ENCODE measurements at places on chromosomes 7 and 10.

DNA sequence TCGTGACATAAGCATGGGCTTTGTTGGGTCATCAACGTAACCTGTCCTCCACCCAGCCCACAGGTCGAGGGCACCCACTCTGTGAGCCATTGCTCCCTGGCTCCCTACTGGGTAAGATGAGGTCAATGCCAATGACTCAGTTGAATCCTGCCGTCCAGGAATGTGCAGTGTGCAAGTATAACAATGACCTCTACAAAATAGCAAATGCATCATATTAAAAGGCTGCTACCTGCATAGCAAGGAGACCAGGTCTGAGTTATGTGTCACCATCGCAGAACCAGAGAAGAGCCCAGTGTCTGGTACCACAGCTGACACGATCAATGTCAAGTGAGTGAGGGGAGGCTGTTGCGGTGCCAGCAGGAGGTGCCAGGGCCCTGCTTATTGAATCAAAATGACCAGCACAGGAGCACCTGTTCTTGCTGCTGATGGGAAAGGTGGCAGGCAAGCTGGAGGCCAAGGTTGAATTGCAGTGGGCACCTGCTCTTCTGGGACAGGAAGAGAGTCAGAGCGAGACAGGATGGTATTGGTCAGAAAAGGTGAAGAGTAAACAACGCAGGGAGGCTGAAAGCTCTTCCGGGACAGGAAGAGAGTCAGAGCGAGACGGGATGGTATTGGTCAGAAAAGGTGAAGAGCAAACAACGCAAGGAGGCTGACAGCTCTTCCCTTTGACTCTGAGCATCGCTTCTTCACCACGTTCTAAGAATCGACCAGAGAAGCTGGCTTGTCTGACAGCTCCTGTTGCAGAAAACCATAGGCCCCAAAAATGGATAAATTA is 108.7 kb upstream of the ADAM12 start:
- DNase-seq, result peak; percentile 24

GRCh38 chr7:117250801-117251200 is 72.1 kb downstream of the WNT2 start:
- no peak for DNase-seq

DNA sequence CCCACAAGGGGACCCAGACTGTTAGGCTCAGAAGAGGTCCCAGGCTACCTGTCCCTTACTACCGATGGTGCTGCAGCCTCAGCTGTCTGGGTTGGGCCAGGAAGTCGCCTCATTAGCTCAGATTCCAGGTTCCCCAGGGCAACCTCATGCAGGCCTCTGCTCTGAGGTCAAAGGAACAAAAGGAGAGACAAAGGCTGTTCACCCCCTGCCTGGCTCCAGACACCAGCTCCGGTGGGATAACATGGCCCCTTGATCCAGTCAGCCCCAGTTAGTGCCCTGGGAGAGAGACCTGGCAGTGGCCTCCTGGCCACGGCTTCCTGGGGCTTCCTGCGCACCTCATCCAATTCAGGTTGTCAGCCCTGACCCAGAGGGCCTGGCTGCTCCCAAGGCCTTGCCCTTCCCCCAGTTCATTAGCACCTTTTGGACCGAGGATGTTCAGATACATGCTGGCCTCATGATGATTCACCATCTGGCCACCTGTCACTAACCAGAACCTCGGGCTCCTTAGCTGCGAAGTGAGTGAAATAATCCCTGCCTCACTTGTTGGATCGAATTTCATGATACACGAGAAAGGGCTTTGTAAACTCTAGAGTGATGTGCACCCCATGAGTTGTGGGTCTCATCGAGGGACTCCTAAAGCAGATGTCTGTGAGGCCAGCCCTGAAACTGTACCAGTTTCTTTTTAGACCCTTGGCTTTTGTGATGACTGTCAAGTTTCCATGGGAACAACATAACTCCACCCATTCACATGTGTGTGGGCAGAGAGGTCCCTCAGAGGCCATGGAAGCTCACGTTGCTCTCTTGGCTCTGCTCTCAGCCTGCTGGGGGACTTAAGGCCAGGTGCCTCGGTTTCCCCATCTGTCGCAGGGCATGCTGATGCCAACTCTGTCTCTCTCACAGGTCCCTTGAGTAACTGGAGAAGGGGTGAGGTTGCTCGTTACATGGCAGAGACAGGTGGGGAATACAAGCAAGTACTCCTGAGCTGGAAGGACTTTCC is 79.5 kb upstream of the PCBD1 start:
- DNase-seq, result peak; percentile 85

DNA sequence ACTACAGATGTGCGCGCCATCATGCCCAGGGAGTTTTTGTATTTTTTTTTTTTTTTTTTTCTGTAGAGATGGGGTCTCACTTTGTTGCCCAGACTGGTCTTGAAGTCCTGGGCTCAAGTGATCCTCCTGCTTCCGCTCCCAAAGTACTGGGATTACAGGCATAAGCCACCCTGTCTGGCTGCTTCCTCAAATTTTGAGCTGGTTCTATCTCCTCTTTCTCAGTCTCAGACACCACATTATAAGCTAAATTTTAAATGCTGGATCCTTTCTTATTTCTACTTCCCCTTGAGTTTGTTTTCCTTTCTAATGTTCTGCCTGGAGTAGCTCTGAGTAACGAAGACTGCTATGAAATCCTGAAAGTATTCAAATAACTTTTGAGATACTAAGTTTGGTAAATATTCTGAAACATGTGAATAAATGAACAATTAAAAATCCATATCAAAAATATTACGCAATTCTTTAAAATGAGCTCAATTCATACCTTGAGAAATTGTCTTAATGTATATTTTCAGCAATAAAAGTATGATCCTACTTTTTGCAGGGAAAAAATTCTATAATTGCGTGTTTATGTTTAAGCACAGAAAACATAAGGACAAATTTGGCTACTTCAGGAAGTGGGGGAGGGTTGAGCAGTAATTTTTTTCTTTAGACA is 15.0 kb downstream of the TCAF1 start:
- no peak for DNase-seq

DNA sequence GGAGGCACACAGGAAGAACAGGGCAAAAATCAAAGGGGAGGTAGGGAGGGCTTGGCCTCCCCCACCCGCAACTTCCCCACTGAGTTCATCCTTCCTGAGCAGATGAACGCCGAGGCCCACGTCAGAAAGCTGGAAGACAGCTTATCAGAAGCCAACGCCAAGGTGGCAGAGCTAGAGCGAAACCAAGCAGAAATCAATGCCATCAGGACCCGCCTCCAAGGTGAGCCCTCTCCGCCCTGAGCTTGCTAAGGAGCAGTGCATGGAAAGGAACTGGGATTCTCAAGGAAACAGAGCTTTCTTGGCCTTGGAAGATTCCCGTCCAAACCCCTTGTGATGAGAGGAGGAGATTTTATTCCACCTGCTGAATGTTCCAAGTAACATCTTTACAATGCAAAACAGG is 16.5 kb downstream of the MYH16 start:
- no peak for DNase-seq

DNA sequence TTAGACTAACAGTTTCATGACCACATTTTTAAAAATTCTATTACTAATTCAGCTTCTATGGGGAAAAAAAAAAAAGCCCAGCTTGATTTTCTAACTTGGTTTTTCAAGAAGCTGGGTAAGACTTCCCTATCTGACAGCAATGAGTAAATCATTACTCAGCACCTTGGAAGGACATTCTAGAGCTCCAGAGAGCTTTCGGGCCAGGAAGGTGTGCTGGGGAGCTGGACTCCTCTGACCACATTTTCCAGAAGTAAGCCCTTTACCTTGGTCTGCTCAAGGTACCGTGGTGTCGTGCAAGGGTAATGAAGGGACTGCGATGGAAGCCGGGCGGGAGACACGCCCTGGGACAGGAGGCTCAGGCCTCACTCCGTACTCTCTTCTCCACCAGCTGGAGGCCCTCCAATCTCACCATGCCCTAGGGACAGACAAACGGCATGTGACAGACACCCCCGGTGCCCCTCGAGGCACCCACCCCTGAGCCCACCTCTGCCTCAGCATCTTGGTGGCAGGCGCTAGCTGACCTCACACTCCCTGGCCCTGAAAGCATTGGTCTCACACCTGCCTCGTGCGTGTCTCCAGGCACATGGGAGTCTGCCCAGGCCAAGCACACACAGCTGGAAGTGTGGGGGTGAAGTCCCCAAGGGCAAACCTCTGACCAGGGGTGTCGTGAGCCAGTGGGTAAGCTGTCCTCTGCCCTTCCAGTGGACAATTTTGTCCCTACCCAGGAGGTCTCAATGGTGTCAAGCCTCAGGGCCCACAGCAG is 152.1 kb downstream of the OAT start:
- DNase-seq, result no peak

DNA sequence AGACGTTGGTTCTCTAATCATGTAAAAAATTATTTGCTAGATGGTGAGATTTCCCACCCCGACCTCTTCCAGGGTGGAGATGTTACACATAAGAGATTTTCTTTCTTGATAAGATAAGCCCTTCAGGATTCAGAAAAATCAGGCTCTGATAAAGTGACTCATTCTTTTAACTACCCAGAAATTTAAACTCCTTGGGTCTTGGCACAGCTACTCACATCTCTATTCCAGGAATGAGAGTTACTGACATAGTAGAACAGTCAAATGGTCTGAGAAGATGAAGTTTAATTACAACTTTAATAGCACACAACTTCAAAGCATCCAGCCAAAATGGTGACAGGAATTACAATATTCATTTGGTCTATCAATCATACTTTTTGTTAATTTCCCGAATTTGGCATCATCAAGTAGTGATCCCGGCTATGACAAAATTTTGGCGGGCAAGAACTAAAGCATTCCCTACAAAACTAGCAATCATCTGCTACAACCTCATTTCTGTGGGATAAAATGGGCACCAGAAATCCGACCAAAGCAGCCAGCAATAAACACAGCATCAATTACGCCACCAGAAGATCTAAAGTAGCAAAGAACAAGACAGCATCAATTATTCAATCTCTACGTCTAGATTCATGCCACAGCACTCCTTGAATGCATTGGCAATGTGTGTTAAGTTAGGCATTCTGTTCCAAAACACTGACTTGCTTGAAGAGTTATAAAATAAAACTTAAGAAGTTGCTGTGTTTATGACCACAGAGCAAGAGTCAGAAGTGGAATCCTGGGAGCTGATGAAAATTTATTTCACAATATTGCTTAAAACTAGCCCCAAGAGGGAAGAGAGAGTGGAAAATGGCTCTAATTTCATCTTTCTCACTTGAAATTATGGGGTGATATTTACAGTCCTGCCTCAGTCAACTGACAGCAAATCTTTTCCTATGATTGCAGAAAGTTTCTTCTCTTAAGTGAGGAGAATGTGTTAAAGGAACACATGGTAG is 565.7 kb upstream of the ANKRD30A start:
- no peak for DNase-seq

DNA sequence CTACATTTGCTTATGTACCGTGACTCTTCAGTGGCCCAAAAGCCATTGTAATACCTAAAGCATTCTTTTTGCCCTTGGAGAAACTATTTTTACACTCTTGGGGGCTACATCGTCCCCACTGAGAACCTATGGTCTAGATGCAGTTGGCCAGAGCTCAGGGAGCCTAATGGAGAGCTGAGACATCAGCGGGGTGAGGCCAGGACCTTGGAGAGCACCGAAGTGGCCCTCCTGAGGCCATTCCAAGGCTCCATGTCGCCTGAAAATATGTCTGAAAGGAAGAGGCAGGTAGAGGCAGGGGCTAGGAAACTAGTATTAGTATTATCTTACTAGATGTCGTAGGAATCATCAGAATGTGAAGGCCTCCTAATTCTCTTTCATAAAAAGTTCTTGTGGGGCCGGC is 4.9 kb downstream of the PKD2L1 start:
- DNase-seq, result no peak

GRCh38 chr7:81098213-81098612 is 179.4 kb upstream of the SEMA3C start:
- DNase-seq, result no peak

DNA sequence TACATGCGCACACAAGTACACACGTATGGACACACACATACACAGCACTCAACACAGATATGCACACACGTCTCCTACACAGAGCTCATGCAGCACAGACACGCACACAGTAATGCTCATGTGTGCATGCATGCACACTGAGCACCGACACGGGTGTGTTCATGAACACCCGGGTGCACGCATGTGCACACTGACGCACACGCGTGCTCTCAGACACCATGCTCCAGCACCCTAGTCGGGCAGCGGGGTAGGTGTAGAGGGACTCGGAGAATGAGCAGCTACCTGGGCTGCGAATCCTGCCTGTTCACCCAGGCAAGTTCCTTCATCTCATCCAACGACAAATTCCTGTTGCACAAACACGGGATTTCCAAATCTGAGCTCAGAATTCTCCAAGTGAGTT is 184.7 kb downstream of the MAD1L1 start:
- no peak for DNase-seq

DNA sequence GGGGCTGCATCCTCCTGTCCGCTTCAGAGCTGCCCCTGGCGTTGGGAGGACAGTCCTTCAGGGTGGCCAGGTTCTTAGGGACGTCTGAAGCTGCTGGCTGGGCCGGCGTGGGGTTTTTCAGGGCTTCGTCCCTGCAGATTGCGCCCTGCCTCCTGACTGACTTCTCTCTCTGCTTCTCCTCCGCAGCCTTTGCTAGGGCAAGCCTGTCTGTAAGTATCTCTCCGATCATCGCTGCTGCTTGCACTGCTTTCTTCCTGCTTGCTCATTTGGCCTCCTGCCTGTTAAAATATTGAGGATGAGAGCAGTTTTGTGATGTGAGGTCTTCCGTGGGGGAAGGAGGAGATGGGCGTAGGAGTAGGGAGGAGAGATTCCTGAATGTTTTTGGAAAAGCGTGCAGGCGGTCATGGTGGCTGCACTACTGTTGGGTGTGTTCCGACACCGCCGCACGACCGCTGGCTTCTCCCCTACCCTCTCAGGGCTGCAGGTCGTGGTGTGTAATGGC is 25.3 kb downstream of the PFKFB3 start:
- no peak for DNase-seq

DNA sequence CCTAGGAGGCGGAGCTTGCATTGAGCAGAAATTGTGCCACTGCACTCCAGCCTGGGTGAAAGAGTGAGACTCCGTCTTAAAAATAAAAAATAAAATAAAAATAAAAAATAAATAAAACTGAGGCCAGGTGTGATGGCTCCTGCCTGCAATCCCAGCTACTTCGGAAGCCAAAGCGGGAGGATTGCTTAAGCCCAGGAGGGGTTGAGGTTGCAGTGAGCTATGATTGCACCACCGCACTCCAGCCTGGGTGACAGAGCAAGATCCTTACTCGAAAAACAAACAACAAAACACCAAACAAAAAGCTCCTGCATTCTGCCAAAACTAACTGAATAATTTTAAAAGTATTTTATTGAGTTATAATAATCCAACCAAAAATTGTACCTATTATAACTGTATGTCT is 36.2 kb downstream of the AGAP4 start:
- no peak for DNase-seq

GRCh38 chr7:100840470-100841100 is 11.9 kb upstream of the SLC12A9 start:
- DNase-seq, result no peak

DNA sequence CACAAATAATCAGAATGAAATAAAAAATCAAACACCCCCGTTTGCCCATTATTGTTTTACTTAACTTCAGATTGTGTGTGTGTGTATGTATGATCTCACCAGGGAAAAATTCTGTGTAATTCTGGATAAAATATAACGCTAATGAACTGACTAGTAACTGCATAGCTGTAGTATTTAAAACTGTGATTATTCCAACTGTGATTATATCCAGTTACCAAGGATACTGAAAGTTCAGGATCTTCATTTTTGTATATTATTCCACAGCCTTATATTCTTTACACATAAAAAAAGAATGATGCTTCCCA is 2.9 kb downstream of the TWIST1 start:
- DNase-seq, result no peak

All from DMS53 (cell line).